ENCODE measurements at places on chromosomes 16 and 17.

DNA sequence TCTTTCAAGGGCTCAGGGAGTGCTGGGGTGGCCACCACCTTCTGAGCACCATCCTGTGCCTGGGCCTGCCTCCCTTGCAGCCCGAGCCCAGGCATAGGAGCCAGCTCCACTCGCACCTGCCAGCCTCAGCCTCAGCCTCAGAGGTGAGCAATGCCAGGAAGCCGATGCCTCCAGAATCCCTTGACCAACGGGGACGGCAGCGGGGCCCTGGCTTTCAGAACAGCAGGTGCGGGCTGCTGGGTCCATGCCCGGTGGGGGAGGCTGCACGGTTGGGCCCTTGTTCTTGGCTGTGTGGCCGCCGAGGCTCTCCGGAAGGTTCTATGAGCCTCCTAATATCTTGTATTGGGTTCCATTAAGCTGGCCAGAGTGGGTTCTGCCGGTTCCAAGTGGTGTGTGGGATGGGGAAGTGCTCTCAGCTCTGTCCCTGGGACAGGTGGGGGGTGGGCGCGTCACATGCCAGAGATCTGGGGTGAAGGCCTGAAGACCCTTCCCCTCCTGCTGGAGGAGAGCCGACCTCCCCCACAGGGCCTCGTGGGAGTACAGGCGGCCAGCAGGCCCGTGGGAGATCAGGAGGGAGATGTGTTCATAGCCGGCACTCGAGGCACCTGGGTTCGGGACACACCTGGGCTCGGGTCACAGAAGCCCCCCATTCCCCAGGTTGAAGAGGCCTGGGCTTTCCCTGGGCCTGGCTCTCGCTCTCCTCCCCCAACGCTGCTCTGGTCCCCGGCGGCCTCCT lies 27.0 kb downstream of the NPTX1 start:
- no peak for DNase-seq

- no peak for DNase-seq
Observed at GRCh38 chr17:602436-602835, 112.2 kb downstream of the VPS53 start.

- DNase-seq, result no peak
Observed at GRCh38 chr17:81334987-81335772, 40.1 kb upstream of the SLC38A10 start.

- no peak for DNase-seq
Observed at GRCh38 chr17:27466743-27467375, 10.6 kb downstream of the KSR1 start.

DNA sequence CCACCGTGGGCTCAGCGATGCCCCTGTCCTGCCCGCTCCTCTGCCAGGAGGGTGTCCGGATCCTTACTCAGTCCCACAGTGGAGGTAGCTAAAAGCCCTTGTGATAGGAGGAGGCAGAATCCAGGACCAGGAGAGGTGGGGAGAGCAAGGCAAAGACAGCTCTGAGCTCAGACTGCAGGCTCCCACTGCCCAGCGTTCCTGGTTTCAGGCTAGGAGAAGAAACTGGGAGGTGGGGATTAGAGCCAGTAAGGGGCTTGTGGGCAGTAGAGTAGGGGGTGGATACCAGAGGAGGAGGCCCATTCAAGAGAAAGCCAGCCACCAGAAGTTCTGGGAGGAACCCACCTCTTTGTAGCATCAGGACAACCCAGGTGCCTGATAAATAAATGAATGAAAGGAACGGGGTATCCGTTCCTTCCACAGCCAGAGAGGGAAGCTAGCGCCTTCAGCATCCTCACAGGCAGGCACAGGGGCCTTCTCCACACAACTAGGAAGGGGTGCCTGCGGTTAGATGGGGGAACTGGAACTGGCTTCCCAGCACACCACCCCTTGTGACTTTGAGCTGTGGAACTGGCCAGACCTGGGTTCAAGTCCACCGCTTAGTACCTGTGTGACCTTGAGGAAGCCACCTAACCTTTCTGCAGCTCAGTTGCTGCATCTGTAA lies 2.3 kb downstream of the IL21R start:
- DNase-seq, result no peak

- DNase-seq, result no peak
Observed at GRCh38 chr17:67637901-67638641, 79.7 kb upstream of the NOL11 start.

All from dermis microvascular lymphatic vessel endothelial cell (primary cell).